ENCODE measurements at places on chromosomes 4 and X. TPM values are rescaled to one million over a fixed set of nuclear protein-coding genes. Genes with fewer than 3 reads are reported as not detected.

CACNA1F gene
- polyA plus RNA-seq, result 0.04 TPM

GRCh38 chr4:43163101-43163792 is 270.7 kb downstream of the GRXCR1 start:
- no peak for DNase-seq

GRCh38 chr4:155033604-155034003 is 174.8 kb upstream of the NPY2R start:
- no peak for DNase-seq

DNA sequence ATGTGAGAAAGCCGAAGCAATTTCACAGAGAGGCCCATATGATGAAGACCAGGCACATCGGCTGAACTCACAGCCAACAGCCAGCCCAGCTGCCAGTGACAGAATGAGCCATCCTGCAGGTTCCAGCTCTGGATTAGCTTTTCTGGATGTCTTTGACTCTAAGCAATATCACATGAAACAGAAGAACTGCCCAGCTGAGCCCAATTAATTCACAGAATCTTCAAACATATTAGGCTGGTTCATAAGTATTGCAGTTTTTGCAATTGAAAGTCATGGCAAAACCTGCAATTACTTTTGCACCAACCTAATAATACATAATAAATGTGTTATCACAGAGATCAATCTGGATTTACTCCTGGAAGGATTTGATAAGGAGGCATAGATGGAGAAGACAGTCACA is 299.9 kb downstream of the RAB28 start:
- no peak for DNase-seq

GRCh38 chr4:151581570-151581969 is 172.6 kb downstream of the FHIP1A start:
- DNase-seq, result no peak

GRCh38 chrX:87582453-87582852 is 64.9 kb downstream of the KLHL4 start:
- no peak for DNase-seq

DNA sequence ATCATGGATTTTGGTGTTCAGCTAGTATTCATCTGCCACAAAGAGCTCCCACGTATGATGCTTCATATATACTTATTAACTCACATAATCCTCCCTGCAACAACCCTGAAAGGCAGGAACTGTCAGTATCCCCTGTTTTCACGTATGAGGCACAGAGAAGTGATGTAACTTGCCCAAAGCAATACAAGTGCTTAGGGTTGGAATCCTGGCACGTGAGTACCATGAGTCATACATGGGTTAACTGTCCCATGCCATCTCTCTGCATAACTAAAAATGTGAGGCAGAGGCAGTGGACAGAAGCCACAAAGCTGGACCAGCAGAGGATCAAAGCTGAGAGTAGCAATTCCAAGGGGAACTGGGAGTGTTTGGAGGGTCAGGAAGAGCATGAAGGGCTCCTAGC is 35.7 kb upstream of the EGFL6 start:
- DNase-seq, result no peak

DNA sequence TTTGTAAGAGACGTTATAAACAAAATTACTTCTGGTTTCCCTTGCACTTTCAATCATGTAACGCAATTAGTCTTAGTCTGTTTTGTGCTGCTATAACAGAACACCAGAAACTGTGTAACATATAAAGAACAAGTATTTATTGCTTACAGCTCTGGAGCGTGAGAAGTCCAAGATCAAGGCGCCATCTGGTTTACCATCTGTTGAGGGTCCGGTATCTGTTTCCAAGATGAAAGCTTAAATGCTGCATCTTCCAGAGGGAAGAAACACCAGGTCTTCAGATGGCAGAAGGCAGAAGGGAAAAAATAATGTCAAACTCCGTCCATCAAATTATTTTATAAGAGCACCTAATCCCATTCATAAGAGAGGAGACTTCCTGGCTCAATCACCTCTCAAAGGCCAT is 474.1 kb downstream of the PDGFC start:
- DNase-seq, result no peak

ATP8A1 gene
- 4.6 TPM for polyA plus RNA-seq

- no peak for DNase-seq
Observed at GRCh38 chrX:10352536-10352935, 195.8 kb downstream of the CLCN4 start.

SMIM9 gene
- polyA plus RNA-seq, result not detected

WAS gene
- 1.5 TPM for polyA plus RNA-seq

CLTRN gene
- 0.11 TPM for polyA plus RNA-seq

DNA sequence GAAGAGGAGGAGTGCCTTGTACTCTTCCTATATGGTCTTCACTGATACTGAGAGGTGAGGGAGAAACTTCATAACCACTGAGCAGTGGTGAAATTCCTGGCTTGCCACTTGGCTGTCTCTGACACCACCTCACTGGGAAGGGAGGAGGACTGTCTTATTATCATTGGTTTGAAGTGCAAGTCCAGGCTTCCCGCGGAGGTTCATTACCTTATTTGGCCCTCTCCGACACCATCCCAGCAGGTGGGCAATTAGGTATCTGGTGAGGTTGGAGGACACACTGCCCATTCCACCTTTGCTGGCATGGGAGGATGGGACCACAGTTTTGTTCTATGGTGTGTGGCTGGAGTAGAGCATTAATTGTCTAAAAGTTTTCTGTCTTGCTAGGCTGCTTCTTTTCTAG is 206.1 kb downstream of the LHFPL1 start:
- DNase-seq, result no peak

- DNase-seq, result no peak
Observed at GRCh38 chr4:51845711-51846110, 2.8 kb downstream of the DCUN1D4 start.

- DNase-seq, result no peak
Observed at GRCh38 chr4:36242629-36243354, 1.5 kb downstream of the ARAP2 start.

RAB40A gene
- polyA plus RNA-seq, result not detected

HSFX3 gene
- not detected for polyA plus RNA-seq

GRCh38 chr4:73902038-73902637 is 32.9 kb downstream of the CXCL1 start:
- DNase-seq, result no peak

- DNase-seq, result no peak
Observed at GRCh38 chr4:9703391-9703790, 78.0 kb upstream of the DRD5 start.

- DNase-seq, result no peak
Observed at GRCh38 chrX:10619425-10620046, 849 bp downstream of the MID1 start.

DNA sequence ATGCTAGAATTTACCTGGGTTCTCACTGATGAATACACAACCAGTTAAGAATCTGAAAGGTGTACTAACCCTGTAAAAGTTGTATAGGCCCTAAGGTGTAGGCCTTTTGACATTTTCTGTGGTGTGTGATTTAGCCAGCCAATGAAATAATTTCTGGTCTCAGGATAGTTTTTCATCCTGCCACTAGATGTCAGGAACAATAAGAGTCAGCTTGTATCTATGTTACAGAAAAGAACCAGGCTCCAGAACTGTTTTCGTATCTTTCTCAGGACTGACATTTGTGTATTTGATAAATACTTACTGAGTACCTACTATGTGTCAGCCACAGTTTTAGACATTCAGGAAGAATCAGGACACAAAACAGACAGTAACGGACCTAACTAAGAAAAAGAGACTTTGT is 673.6 kb upstream of the TENM3 start:
- DNase-seq, result no peak

DNA sequence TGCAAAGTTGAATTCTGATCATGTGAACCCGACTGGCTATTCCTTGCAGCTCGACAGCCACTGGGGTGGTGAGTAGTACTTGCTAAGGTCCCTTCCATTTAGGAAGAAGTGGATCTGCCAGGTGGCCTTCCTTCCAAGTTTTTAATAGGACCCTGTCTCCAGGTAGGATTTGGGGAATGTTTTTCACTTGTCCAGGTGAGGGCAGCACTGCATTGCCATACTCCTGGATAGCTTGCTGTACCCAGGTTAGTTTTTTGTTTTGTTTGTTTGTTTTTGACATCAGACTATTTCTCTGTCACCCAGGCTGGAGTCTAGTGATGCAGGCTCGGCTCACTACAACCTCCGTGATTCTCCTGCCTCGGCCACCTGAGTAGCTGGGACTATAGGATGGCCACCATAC is 29.8 kb downstream of the SAGE1 start:
- no peak for DNase-seq

HNRNPD gene
- 127 TPM for polyA plus RNA-seq

- DNase-seq, result no peak
Observed at GRCh38 chr4:94976371-94977011, 218.7 kb downstream of the BMPR1B start.

DNA sequence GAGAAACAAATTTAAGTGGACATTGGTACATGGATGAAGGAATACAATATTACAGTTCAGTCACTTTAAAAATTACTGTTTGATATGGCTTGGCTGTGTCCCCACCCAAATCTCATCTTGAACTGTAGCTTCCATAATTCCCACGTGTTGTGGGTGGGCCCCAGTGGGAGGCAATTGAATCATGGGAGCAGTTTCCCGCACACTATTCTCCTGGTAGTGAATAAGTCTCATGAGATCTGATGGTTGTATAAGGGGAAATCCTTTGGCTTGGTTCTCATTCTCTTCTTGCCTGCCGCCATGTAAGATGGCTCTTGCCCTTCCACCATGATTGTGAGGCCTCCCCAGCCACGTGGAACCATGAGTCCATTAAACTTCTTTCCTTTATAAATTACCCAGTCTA is 804.2 kb upstream of the FRG1 start:
- DNase-seq, result no peak

FAM114A1 gene
- polyA plus RNA-seq, result 23.2 TPM

DNA sequence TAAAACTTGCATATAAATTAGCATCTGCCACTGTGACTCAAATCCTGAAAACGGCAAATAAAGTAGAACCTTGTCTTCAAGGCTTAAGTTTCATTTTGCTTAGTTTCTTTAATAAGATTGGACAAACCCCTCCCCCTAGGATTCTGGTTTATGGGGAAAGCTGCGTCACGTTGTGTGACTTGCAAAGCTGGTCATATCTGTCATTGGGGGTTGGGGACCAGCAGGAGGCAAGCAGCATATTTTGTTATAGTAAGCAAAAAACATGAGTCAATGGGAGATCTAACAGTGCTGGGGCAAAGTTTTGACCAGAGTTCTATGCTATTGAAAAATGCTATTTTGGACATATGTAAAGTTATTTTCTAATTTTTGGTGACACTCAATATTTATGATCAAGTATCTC is 407.3 kb downstream of the PCDH18 start:
- DNase-seq, result peak; percentile 17

DNA sequence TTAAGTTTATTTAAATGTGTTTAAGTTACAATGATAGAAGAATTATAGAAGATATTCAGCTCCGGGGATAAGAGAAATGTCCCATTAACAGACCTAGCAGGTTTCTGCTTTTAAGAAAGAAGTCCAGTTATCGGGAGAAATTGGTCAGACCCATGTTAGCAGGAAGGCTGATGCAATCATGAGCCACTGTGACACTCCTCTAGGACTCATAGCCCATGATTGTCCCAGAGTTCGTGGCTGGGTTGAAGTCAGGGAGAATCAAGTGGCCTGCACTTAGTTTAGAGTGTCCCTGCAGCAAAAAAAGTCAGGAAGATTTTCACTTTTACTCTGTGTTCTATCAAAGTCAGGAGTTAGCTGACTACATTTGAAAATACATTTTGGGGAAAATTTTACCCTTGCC is 72.0 kb downstream of the TMEM144 start:
- DNase-seq, result no peak

SHROOM3 gene
- polyA plus RNA-seq, result 32.4 TPM

GRCh38 chr4:108890484-108890881 is 127.6 kb upstream of the ETNPPL start:
- no peak for DNase-seq

GRCh38 chr4:683982-684622 is 4.8 kb downstream of the SLC49A3 start:
- DNase-seq, result peak; percentile 73

GRCh38 chr4:45385306-45385705 is 659.0 kb upstream of the GNPDA2 start:
- no peak for DNase-seq

GRCh38 chrX:67545036-67545821 is 1.4 kb downstream of the AR start:
- peak; percentile 41 for DNase-seq

GRCh38 chr4:6450709-6451108 is 21.7 kb downstream of the PPP2R2C start:
- no peak for DNase-seq

MAOB gene
- polyA plus RNA-seq, result 54.8 TPM

GRCh38 chrX:124098089-124098488 is 136.6 kb downstream of the STAG2 start:
- no peak for DNase-seq

DNA sequence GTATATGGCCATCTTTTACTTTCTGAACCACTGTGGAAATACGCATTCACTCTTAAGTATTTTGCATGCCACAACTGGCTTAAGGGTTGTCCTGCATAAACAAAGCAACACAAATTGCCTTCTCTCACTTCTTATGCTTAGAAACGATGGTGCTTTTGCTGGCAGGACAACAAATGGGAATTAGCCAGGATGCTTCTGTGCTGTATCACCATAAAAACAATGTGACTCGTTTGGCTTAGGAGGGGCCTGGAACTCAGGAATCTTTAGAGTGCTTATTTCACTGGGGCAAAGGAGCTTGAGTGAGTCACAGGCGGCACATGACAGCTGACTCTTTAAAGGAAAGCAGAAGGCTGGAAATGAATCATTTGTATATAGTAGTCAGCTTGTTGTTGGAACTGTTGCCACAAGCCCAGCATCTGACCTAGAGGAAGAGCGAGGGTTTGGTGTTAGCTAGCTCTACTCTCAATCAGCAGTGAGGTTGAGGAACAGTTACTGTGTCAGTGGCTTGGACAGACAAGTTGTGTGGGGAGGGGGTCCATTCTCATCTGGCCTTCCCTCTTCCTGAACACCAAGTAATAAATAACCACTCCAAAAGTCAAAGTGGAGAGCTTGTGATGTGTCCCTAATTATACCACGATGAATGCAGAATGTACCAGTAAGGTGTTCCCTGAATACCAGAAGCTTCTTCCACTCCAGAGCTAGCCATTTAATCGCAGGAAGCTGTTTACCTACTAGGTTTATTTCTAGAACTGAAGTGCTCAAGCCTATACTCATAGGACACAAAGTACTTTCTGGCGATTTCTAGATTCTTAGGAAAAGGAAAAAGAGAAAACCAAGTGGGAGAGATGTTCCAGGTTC is 293.1 kb downstream of the CAMK2D start:
- DNase-seq, result peak; percentile 77
